Mesothelial cell of epicardium (in vitro differentiated cells): ENCODE measurements at places on chromosomes 16 and 17. TPM values are rescaled to one million over a fixed set of nuclear protein-coding genes. Genes with fewer than 3 reads are reported as not detected.

- no peak overlapping the region for H3K27ac ChIP-seq
- H3K36me3 ChIP-seq = peaks cover 7% of the 10 kb centered on the region
- H3K4me3 ChIP-seq = no peak overlapping the region
- no peaks in the 10 kb centered on the region for H3K27me3 ChIP-seq
- H3K4me1 ChIP-seq = peaks cover 33% of the 10 kb centered on the region
- DNase-seq = no peak
These were observed 3.9 kb downstream of the PDK2 start for GRCh38 chr17:50099003-50099402.

DNA sequence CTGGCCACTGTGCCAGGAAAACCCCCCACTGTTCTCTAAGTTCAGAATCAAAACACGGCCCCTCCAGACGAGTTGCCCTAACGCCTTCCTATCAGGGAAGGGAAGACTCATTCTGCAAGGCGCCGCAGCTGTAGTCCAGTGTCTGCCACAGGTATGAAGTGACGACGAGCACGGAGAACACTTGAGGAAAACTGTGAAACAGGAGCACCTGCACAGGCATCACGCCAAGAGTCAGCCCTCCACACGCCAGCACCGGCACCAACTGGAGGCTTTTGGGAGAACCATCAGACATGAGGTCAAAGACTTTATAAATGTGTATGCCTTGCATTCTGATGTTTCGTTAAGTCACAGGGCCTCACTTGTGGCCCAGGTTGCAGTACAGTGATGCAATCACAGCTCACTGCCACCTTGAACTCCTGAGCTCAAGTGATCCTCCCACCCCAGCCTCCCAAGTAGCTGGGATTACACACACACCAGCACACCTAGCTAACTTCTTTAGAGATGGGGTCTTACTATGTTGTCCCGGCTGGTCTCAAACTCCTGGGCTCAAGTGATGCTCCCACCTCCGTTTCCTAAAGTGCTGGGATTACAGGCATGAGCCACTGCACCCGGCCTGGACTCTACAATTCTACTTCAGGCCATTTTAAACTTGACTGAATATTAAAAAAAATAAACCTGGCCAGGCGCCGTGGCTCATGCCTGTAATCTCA lies 22.9 kb downstream of the KLHDC4 start:
- DNase-seq = no peak
- H3K27me3 ChIP-seq = no peaks in the 10 kb centered on the region
- no peak overlapping the region for H3K4me3 ChIP-seq
- no peak overlapping the region for H3K27ac ChIP-seq
- no peaks in the 10 kb centered on the region for H3K4me1 ChIP-seq
- H3K36me3 ChIP-seq = peaks cover 31% of the 10 kb centered on the region

The PDILT gene
- not detected in 3 replicates for total RNA-seq

The APOH gene
- not detected in 3 replicates for total RNA-seq

The TBC1D3G gene
- total RNA-seq = not detected in 3 replicates
